ENCODE measurements at places on chromosomes 1 and 21.

GRCh38 chr1:248416226-248416625, 13.4 kb downstream of the OR2T1 start:
- no peak for DNase-seq

DNA sequence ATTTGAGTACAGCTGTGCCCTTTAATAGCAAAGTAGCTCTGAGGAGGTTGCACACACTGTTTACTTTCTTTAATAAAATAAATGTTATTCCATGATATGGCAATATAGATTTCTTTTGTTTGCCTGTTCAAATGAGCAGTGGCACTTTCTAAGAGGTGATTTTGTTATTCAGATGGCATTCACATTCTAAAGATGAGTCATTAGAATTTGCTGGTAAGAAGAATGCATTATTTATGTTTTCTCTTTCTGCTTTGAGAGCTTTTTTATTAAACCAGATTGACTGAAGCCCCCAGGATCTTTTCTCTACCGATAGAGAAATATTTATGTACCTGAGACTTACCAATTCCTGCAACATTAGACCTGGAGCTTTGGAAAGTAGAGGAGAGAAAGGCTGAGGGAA, 11.2 kb upstream of the LEPR start:
- no peak for DNase-seq

- no peak for DNase-seq
These were observed 3.1 kb upstream of the BCL10 start for GRCh38 chr1:85279458-85280080.

- peak; percentile 77 for DNase-seq
These were observed 195.1 kb downstream of the CRB1 start for GRCh38 chr1:197463142-197463541.

DNA sequence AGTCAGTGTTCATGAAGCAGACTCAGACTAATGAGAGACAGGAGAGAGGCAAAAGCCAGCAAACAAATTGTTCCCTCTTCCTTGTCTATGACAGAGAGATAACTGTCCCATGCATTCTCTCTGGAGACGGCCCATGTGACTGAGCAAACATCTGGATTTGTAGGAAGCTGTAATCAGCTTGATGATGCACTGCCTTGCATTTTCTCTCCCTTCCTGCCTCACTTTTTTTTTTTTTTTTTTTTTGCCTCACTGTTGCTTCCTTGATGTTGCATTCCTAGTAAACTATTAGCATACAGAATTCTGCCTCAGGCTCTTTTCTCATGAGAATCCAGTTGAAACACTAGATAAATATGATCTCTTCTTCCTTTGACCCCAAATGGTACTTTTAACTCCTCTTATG, 134.5 kb downstream of the HHIPL2 start:
- no peak for DNase-seq

- no peak for DNase-seq
These were observed 53.3 kb downstream of the MTR start for GRCh38 chr1:236848274-236848923.

DNA sequence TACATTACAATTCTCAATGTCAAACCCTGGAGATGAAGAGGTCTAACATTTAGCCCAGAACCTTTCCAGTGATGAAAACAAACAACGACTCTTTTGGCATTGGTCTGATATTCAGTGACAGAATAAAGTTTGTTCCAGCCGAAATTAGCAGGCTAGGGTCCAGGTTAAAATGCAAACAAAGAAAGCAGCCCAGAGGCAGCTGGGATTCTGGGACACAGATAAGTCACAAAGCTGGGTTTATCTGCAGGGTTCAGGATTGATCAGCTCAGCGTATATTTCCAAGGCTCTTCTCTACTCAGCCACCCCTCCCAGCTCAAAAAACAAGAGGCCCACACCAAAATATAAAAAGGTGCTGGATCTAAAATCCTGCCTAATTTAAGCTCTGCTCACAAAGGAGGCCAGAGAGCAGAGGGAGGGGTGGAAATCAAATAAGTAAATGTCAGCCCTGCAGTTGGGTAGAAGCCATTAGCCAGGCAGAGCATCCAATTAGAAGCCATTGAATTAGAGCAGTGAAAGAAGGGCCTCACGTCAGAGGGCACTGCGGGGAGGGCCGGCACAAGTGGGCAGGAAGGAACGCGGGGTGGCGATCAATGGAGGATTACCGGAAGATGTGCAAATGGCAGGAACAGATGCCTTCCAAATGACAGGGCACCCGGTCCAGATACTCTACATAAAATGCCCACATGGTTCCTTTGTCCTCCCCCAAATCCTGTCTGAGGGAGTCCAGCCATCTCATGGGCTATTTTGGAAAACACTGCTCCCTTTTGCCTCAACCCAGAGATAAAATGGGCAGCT, 3.2 kb upstream of the KLHDC8A start:
- DNase-seq, result no peak

- DNase-seq, result peak; percentile 74
These were observed 3.8 kb upstream of the SELENON start for GRCh38 chr1:25795946-25796810.

- no peak for DNase-seq
These were observed 33.5 kb upstream of the ADAM30 start for GRCh38 chr1:119929643-119930315.

GRCh38 chr1:19512545-19512944, 27.2 kb upstream of the CAPZB start:
- DNase-seq, result no peak

DNA sequence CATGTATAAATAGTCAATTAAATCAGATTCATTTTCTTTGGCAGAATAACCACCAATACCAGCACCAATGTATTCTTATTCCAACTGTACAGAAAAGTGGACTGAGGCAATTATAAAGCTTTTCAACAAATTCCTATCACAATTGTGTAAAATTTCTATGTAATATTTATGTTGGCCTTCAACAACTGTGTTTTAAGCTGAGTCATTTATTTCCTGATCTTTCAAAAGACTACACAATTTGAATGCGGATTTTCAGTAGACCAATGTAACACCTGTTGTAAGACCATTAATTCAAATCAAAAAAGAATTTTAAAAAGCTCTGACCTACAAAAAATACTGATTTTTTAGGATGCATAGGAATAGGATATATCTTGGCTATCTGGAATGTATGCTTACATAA, 25.5 kb downstream of the GPATCH2 start:
- DNase-seq, result no peak

DNA sequence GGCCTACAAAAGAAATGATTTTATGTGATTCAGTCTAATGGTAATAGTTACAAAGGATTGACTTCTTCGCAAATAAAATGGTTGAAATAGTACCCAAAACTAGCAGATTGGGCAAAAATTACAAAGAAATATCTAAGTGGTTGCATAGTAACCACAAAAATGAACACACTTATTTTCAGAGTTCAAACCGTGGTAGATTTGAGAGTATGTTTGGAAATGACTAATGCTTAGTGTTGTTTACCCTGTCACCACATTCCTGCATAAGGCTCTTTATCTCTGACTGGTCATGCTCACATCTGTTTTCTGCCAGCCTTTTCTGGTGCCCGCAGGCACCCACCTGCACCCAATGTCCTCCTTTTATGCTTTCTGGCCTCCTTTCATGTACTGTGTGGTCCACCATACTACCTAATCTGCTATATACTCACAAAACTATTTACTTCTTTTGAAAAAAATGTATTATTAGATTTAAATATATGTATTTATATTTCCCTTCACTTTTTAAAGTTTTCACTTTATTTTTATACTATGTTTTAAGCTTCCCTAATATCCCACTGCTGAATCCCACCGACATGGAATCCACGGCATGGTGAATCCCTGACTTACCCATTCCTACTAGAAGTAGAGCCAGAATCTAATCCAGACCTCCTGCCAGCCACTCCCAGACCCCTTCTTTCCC, 30.3 kb downstream of the PTPRC start:
- DNase-seq, result no peak

GRCh38 chr21:14526199-14526598, 19.9 kb downstream of the SAMSN1 start:
- DNase-seq, result no peak

DNA sequence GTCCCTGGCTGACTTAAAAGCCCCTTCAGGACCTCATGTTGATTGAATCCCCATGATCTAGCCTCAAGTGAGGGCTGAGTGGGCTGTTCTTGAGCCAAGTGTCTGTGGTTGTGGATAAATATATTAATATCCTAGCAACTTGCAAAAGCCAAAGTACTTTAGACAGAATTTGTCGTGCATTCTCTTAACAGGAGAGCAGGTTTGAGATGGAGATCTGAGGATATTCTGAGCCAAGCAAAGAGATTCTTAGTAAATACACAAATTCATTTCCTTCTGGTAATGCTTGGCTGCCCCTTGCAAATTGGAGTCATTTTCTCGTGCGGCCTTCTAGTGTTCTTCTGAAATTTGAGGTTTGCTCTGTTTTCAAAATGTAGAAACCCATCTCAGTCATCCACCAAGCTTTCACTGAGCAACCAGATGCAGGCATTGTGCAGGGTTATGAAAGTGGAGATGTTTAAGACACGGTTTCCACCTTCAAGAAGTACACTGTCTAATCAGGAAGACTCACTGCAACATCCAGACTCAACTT, 242.1 kb upstream of the JUN start:
- no peak for DNase-seq

- DNase-seq, result no peak
These were observed 27.4 kb upstream of the PIK3CD start for GRCh38 chr1:9624081-9624480.

- DNase-seq, result no peak
These were observed 83.5 kb downstream of the INTS7 start for GRCh38 chr1:211951856-211952255.

GRCh38 chr1:244326757-244327156, 125.0 kb downstream of the ADSS2 start:
- DNase-seq, result peak; percentile 90

GRCh38 chr21:15275615-15276235, 210.9 kb upstream of the NRIP1 start:
- DNase-seq, result no peak

- DNase-seq, result no peak
These were observed 29.0 kb upstream of the SCAF4 start for GRCh38 chr21:31760931-31761330.

DNA sequence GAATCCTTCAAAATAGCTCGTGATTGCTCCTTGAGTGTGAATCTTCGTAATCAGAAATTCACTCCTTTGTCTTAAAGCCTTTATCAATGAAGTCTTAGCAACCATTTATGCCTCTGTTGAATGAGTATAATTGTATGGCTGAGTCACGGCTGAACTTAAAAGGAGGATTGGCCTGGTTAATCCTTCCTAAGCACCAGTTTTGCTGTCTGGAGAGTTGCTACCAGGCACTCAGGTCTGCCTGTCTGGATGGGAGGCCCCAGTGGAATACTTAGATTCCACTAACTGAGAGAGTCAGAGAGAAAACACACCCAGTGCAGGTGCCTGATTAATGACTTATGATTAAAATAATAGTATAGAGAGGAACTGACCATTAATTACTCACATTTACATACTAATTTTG, 7.6 kb upstream of the HHAT start:
- no peak for DNase-seq

DNA sequence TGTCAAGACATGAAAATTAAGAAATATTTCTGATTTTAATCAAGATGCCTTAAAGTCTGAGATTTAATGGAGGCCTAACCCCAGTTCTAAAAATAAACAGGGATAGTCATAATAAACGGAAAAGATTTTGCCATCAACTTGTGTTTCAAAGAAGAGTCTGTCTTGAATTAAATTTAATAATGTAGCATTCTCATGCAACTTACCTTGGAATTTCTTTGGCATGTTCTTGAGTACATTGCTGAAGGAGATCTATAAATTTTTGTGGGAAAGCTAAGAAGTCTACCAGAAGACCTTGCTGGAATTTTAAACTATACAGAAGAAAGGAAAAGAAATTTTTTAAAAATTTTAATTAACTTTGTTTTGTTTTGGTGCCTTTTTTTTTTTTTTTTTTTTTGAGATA, 10.6 kb downstream of the SASS6 start:
- DNase-seq, result no peak

DNA sequence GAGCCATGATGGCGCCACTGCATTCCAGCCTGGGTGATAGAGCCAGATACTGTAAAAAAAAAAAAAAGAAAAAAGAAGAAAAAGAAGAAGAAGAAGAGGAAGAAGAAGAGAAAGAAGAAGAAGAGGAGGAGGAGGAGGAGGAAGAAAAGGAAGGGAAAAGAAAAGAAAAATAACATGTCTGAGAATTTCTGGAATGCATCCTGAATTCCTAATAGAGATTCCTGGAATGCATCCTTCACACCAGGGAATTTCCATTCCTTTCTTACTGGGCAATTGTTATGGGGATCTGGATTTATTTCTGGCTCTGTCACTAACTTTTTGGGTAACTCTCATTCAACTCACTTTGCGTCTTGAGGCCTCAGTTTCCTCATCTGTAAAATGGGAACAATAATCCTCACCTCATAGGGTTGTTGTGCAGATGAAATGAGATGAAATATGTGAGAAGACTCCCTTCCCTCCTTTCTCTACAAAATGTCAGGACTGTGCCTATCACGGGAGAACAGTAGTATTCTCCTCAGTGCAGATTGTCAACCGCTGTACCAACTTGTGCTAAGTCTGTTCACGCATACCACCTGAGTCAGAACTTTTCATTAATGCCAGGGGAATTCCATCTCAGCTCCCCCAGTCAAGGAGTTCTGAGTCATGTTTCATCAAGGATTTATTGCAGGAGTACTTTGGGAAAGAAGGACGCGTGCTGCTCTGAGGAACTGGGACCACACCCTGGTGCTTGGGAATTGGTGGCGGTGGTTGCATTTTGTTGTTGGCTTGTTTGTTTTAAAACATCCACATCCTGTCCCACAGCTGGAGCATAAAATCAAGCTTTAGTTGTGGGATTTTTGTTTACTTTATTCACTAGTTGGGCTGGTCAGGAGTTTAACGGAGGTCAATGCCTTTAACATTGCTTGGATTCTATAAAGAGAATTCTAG, 42.4 kb upstream of the ROR1 start:
- DNase-seq, result no peak

DNA sequence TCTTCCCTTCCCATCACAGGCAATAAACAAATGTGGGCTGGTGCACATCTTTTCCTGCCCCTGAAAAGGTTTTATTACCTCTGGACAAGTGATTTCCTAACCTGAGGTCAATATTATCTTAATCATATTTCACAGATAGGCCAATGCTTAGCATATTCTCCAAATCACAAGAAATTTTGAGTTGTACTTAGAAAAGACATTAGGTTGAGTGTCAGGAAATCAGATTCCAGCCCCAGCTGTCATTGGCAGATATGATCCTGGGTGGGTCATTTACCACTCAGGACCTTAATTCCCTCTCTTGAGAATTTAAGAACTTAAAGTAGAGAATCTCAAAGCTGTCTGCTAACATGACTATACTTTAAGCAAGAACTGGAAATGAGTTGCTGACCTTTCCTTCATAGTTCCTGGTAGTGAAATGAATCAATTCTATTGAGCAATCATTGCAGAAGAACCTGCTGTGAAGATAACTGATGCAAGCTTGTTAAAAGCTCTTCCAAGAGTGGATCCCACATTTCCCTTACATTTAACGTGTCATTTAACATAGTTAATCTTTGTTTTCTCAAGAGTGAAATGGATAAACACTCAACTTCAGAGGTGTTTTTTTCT, 46.4 kb upstream of the CR2 start:
- no peak for DNase-seq

DNA sequence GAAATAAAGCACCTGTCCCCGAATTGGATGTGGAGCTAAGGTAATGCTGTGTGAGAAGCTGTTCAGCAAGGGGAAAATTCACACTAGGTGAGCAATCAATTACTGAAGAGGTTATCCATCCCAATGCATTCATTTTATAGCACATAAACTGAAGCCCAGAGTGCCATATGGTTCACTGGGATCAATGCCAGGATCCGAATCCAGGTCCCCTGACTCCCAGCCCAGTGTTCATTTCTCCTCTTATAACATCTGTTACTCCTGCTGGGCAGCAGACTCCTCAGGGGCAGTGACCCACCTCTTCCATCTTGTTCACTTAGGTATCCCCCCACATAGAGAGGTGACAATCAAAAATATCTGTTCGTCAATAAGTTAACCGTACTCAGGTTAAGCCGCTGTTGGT, 13.2 kb upstream of the SEC16B start:
- DNase-seq, result no peak

Measured in NCI-H2081 treated with DMSO at 0.1 percent for 48 hours (cell line).